Activated CD8-positive, alpha-beta memory T cell treated with anti-CD3 and anti-CD28 coated beads, Interleukin-2, amount 50 U/mL, for 48 hours (primary cell): ENCODE measurements at places on chromosomes 11 and 22.

DNA sequence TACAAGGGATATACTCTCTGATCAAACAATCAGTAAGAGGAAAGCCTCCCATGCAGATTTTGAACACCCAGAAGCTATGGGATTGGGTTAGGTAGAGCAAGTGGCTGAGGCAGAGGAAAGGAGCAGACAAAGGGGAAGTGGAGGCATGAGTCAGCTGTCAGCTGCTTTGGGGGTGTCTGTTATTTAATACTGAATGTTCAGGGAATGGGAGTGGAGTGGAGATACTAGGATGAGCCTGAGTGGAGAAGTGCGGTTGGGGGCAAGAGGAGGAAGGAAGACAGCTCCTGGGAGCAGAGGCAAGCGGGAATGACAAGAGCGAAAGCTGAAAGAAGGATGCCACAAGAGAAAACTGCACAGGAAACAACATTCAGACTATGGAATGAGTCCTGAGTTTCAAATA lies 22.7 kb upstream of the TMPRSS5 start:
- no peak for DNase-seq

GRCh38 chr22:49204599-49205482 lies 622.8 kb downstream of the BRD1 start:
- peak; percentile 20 for DNase-seq

- DNase-seq, result no peak
Measured at GRCh38 chr11:120273432-120273831, 33.5 kb downstream of the POU2F3 start.

- DNase-seq, result no peak
Measured at GRCh38 chr11:114080769-114081168, 21.3 kb downstream of the ZBTB16 start.

- DNase-seq, result no peak
Measured at GRCh38 chr11:77501758-77502157, 27.9 kb upstream of the PAK1 start.

GRCh38 chr22:46524203-46524740 lies 13.1 kb downstream of the CELSR1 start:
- DNase-seq, result no peak

DNA sequence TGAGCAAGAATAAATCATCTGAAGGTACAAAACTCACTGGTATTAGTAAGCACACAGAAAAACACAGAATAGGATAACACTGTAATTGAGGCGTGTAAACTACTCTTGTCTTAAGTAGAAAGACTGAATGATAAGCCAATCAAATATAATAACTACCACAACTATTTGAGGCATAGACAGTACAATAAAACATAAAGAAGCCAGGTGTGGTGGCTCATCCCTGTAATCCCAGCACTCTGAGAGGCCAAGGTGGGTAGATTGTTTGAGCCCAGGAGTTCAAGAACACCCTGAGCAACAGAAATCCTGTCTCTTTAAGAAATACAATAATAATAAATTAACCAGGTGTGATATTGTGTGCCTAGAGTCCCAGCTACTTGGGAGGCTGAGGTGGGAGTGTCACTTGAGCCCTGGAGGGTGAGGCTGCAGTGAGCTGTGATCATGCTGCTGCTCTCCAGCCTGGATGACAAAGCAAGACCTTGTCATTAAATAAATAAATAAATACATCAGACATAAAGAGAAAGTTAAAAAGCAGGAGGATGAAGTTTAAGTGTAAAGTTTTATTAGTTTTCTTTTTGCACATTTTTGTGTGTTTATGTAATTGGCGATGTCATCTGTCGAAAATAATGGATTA lies 390.6 kb downstream of the DYNC2H1 start:
- DNase-seq, result no peak

GRCh38 chr11:103453915-103454709 lies 344.9 kb downstream of the DYNC2H1 start:
- no peak for DNase-seq

GRCh38 chr11:67256477-67257135 lies 9.7 kb upstream of the GRK2 start:
- DNase-seq, result no peak

GRCh38 chr11:26037716-26038115 lies 294.2 kb upstream of the ANO3 start:
- DNase-seq, result no peak

DNA sequence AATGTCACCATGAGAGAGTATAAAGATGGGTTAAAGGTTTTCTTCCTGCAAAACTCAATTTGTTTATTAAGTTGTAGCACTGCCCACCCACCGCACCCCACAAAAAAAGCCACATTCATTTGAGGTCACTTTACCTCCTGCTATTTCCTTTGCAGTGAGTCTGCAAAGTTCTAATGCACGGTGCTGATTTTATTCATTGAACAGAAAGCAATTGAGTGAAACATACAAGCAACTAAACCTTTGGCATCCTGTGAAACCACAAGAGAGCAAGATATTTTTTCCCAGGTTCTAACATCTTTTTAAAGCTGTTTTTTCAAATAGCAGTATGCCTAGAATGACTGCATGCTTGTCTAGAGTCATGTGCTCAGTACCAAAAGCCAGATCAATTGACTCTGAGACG lies 39.0 kb downstream of the RRAS2 start:
- DNase-seq, result no peak

DNA sequence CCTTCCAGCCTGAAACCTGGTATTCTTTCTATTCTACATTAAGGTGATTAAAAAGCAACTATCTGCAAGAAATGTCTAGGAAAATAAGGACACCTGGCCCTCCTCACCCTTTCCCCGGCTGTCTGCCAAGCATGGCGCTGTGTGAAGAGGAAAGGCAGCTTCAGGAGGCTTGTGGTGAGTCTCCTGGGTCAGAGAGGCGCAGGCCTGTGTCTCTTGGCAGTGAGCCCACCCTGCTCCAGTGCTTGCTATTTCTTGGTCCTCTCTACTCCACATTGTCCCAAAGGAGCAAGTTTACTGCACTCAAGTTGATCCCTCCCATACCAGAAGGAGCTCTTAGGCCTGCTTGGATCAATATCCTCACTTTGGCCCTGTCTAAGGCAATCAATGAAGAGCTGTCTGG lies 520.7 kb upstream of the B3GAT1 start:
- no peak for DNase-seq

GRCh38 chr22:48488149-48488551 lies 1339.5 kb downstream of the BRD1 start:
- no peak for DNase-seq

DNA sequence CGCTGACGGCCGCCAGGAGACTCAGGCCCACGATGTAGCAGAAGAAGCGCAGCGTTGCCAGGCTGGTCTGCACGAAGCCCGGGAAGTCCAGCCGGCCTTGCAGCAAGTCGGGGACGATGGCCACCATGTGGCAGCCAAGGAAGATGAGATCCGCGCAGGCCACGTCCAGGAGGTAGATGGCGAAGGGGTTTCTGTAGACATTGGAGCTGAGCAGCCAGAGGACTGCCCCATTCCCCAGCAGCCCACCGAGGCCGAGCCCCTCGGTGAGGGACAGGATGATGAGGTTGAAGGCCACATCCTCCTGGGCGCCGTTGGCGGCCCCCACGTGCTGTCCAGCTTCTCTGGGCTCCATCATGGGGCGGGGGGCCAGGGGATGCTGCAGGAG lies 3.8 kb downstream of the MRGPRE start:
- no peak for DNase-seq

GRCh38 chr11:61361237-61361740 lies 393 bp downstream of the CYB561A3 start:
- DNase-seq, result peak; percentile 60

DNA sequence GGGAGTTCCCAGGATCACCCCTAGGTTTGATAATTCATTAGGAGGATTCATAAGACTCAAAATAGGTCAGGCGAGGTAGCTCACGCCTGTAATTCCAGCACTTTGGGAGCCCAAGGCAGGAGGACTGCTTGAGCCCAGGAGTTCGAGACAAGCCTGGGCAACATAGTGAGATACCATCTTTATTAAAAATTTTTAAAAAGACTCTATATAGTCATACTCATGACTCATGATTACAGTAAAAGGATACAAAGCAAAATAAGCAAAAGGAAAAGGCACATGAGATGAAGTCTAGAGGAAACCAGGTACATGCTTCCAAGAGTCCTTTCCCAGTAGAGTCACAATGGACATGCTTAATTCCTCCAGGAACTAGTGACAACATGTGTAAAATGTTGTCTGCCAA lies 13.9 kb upstream of the PTS start:
- DNase-seq, result no peak

DNA sequence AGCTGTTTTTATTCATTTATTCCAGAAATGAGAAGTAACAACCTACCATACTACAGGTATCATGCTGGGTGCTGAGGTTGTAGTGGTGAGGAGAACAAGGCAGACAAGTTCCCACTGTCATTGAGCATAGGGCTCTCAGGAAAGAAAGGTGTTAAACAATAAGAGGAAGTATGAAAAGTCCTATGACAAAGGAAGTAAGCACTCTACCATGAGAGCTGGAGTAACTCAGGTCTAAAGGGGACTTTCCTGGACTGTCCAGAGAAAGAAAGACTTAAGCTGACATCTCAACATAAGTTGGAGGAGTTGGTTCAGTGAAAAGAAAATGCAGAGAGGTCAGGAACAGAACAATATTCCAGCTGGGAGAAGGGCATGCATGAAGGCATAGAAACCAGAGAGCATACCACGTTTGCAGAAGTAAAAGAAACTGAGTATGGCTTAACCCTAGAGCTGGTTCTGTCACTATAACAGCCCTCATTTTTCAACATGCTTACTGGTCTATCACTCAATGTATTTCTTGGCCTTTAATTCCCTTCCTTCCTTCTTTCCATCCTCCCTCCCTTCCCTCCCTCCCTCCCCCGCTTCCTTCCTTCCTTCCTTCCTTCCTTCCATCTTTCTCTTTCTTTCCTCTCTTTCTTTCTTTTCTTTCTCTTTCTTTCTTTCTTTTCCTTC lies 137.8 kb upstream of the BDNF start:
- no peak for DNase-seq

DNA sequence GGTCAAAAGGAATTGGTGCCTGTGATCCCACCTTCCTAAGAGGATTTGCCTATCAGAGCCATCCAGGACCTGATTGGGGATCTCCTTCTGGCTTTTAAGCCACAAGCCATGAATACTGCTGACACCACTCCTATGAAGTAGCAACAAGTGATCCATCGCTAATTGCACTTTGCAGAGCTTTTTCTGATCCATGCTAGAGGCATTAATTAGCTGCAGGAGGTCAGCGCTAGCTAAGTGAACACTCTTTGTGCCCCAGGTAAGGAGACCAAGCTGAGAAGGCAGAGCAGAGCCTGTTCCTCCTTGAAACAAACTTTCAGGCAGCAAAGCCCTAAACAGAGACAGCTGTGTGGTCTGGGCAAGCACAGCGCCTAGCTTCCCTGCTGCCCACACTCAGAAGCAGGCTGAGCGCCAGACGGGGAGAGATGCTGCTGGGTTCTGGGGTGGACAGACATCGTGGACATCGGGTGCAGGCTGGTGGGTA lies 122.2 kb downstream of the ABTB2 start:
- DNase-seq, result no peak

DNA sequence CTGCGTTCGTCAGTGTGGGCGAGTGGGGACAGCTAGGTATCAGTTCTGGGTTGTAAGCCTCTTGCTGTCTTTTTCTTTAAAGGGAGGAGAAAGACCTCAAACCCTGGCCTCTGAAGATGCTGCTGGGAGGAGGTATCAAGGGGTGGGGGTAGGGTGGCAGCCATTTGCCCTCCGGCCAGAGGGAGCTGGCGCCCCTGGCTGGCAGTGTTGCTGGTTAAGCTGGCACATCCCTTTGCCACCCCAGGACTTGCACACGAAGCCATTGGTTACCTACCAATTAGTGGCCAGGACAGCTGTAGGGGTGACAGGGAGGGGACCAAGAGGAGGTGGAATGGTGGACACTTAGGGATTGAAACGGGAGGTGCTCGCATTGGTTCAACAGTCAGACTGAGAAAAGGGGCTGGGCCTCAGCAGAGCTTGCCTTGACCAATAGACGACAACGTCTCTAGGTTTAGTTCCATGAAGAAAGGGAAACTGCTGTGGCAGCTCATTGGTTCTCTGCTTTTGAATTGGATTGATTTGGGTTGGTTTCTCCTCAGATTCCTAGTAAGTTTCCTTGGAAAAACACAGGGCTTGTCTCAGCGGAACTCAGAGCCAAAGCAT lies 77.9 kb downstream of the ST3GAL4 start:
- no peak for DNase-seq

DNA sequence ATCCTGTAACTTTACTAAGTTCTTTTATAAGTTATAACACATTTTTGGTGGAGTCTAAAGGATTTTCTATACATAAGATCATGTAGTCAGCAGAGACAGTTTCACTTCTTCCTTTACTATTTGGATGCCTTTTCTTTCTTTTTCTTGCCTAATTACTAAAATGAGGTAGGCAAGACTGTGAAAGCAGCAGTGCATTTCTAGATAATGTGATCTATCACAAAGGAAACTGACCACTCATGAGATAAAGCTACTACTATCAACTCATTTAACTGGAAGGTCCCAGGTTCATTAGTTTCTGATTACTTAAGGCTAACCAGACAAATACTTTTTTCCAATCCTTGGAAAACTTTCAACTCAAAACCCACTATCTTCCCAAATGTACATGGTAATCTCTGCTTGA lies 196.2 kb upstream of the E2F8 start:
- no peak for DNase-seq

GRCh38 chr11:60984149-60984548 lies 12.7 kb downstream of the CD6 start:
- no peak for DNase-seq

DNA sequence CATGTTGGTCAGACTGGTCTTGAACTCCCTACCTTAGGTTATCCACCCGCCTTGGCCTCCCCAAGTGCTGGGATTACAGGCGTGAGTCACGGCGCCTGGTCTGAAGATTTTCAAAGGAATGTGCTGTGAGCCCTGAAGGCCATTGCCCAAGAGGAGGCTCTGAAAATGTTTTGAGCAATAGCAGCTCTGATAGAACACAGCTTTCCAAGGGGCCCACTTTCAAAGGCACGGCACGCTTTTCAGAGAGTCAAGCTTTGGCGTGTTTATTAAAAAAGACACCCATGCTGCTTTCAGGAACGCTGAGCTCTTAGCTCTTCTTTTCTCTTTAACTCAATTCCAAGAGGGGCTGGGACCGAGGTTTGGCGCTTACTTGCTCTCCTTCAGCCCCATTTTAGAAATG lies 73.8 kb upstream of the CDON start:
- DNase-seq, result no peak

- DNase-seq, result no peak
Measured at GRCh38 chr11:86212019-86212611, 32.4 kb upstream of the EED start.
